ENCODE measurements at places on chromosomes 6 and 20. TPM values are rescaled to one million over a fixed set of nuclear protein-coding genes. Genes with fewer than 3 reads are reported as not detected.

The CAGE1 gene
- not detected for total RNA-seq

The DEFB113 gene
- total RNA-seq = not detected

The KCNK16 gene
- not detected for total RNA-seq

GRCh38 chr6:50585441-50586330, 127.6 kb upstream of the TFAP2D start:
- H3K36me3 ChIP-seq = no peaks in the 10 kb centered on the region
- H3K4me1 ChIP-seq = no peaks in the 10 kb centered on the region
- DNase-seq = no peak
- no peak overlapping the region for H3K27ac ChIP-seq
- H3K4me3 ChIP-seq = no peak overlapping the region

- no peak for DNase-seq
- H3K36me3 ChIP-seq = no peaks in the 10 kb centered on the region
- no peaks in the 10 kb centered on the region for H3K4me1 ChIP-seq
- H3K27me3 ChIP-seq = no peaks in the 10 kb centered on the region
- H3K27ac ChIP-seq = no peak overlapping the region
- H3K4me3 ChIP-seq = no peak overlapping the region
Measured at GRCh38 chr6:23647045-23647444, 479.0 kb upstream of the NRSN1 start.

GRCh38 chr6:16265351-16266341, 27.3 kb downstream of the GMPR start:
- H3K36me3 ChIP-seq = peaks cover 3% of the 10 kb centered on the region
- DNase-seq = no peak
- no peaks in the 10 kb centered on the region for H3K27me3 ChIP-seq
- H3K27ac ChIP-seq = no peak overlapping the region
- no peaks in the 10 kb centered on the region for H3K4me1 ChIP-seq

GRCh38 chr6:6379573-6379972, 59.1 kb upstream of the F13A1 start:
- H3K36me3 ChIP-seq = no peaks in the 10 kb centered on the region
- H3K4me1 ChIP-seq = no peaks in the 10 kb centered on the region
- no peaks in the 10 kb centered on the region for H3K27me3 ChIP-seq
- H3K4me3 ChIP-seq = no peak overlapping the region

DNA sequence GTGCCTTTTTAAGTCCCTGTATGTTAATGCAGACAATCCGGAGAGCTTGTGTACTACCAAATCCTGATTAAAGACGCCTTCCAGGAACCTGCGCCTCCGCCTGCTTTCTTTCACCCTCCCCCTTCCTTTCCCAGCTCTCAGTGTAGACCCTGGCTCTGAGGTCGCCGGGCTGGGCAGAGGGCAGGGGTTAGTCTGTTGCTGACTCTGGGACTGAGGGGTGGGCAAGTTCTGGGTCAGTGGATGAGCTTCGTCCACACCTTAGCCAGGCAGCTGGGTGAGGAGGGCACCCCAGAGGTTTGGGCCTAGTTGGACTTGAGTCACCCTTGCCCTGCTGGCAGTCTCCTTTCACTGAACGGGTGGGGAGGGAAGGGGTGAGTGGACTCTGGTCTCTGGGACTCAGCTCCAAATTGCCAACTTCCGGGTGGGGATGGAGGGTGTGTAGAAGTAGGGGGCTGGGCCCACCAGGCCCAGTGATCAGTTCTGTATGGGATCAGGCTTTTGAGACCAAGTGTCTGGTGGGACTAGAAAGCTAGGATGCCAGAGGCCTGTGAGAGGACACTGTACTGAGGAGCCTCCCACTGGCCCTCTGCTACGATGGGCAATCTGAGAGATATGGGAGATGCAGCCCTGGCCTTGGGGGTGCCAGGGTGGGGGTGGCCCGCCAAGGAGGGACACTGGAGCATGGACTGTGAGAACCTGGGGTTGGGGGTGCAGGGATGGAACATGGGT, 21.3 kb upstream of the SLC22A7 start:
- no peak for DNase-seq
- H3K36me3 ChIP-seq = no peaks in the 10 kb centered on the region
- peaks cover 14% of the 10 kb centered on the region for H3K4me1 ChIP-seq
- no peak overlapping the region for H3K27ac ChIP-seq
- H3K4me3 ChIP-seq = no peak overlapping the region
- H3K27me3 ChIP-seq = no peaks in the 10 kb centered on the region

GRCh38 chr6:56363796-56364430, 116.5 kb upstream of the COL21A1 start:
- no peaks in the 10 kb centered on the region for H3K4me1 ChIP-seq
- H3K27ac ChIP-seq = no peak overlapping the region
- no peak overlapping the region for H3K4me3 ChIP-seq
- H3K36me3 ChIP-seq = no peaks in the 10 kb centered on the region

DNA sequence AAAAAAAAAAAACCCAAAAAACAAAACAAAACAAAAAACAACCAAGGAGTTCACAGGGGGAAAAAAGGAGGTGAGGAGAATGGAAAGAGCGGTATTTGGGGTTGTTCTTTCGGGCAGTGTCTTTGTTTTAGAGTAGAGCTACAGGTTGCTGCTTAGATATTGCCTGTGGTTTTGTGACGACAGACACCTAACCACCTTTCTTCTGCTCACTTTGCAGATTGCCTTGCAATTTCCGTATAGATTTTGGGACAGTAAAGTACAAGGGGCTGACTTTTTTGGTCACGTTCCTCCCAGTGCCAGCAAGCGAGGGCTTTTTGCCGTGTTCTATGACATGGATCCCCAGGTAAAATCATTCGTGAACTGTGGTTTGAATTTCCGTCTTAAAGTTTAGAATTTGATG, 50.9 kb downstream of the DEK start:
- no peaks in the 10 kb centered on the region for H3K27me3 ChIP-seq
- peaks cover 9% of the 10 kb centered on the region for H3K4me1 ChIP-seq
- no peak overlapping the region for H3K27ac ChIP-seq
- no peak for DNase-seq
- no peaks in the 10 kb centered on the region for H3K36me3 ChIP-seq

- no peak overlapping the region for H3K4me3 ChIP-seq
- no peaks in the 10 kb centered on the region for H3K4me1 ChIP-seq
- no peaks in the 10 kb centered on the region for H3K27me3 ChIP-seq
Measured at GRCh38 chr6:11011787-11012234, 32.3 kb downstream of the ELOVL2 start.

GRCh38 chr6:44008821-44009370, 118.4 kb downstream of the MRPL14 start:
- H3K27me3 ChIP-seq = no peaks in the 10 kb centered on the region
- no peak for DNase-seq
- no peak overlapping the region for H3K4me3 ChIP-seq
- H3K27ac ChIP-seq = no peak overlapping the region
- no peaks in the 10 kb centered on the region for H3K36me3 ChIP-seq

GRCh38 chr20:10940941-10941340, 267.1 kb upstream of the JAG1 start:
- DNase-seq = no peak
- no peak overlapping the region for H3K27ac ChIP-seq
- no peak overlapping the region for H3K4me3 ChIP-seq
- H3K27me3 ChIP-seq = no peaks in the 10 kb centered on the region
- H3K4me1 ChIP-seq = peaks cover 4% of the 10 kb centered on the region

- no peaks in the 10 kb centered on the region for H3K4me1 ChIP-seq
- H3K4me3 ChIP-seq = no peak overlapping the region
- H3K27ac ChIP-seq = no peak overlapping the region
- DNase-seq = no peak
Measured at GRCh38 chr6:132253211-132253610, 148.1 kb downstream of the MOXD1 start.

Data from thoracic aorta (tissue), 2 donors.